ENCODE measurements at places on chromosomes 2 and 18.

- no peak for DNase-seq
These were observed 35.2 kb downstream of the CYRIA start for GRCh38 chr2:16630463-16630862.

DNA sequence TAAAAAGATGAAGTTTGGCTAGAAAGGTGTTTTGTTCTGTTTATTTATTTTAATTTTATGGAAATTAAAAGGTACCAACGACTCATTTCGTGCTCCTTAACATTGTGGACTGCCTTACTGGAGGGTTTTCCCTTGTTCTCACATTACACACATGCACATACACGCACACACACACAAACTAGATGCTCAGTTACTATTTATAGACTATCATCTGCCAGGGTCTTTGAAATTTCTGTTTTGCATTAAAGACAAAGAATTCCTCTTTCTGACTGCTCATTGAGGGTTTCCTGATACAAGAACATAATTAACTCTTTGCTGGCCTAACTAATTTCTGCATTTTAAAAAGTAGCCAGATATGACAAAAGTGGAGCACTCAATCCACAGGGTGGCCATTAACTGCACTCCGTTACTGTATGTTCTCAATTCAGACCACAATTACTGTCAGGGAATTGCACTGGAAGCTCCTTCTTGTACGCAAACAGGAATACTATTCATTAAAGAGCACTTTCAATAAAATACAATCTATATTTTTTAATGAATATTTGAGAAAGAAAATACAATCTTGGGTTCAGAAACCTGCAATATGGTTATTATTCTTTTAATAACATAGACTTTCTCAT, 366.9 kb upstream of the GALNT5 start:
- no peak for DNase-seq

GRCh38 chr2:15711126-15711860, 119.6 kb downstream of the DDX1 start:
- DNase-seq, result no peak

DNA sequence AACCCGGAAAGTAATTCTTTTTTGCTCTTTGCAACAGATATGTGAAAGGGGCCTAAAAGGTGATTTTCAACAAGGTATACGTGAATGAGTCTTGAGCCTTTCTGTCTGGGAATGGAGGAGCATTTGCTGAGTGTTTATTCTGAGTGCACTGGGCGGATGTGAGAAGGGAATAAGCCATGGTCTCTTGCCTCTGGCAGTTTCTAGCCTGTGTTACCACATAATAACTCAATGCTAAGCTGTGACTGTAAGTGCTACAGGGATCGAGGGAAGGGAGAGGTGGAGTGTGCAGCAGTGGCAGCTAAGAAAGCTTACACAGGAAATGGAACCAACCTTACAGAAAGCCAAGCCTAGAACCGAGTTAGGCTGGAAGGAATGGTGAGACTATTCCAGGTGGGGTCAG, 444.3 kb downstream of the SLC4A3 start:
- no peak for DNase-seq

All from activated naive CD8-positive, alpha-beta T cell treated with anti-CD3 and anti-CD28 coated beads, Interleukin-2, amount 50 U/mL, for 16 hours (primary cell).